ENCODE measurements at places on chromosomes 4 and X.

GRCh38 chrX:2387614-2388239, 113.0 kb downstream of the DHRSX start:
- no peak overlapping the region for H3K27ac ChIP-seq
- no peaks in the 10 kb centered on the region for H3K4me1 ChIP-seq
- no peak for DNase-seq
- no peaks in the 10 kb centered on the region for H3K27me3 ChIP-seq

- H3K36me3 ChIP-seq = peaks cover 10% of the 10 kb centered on the region
- no peaks in the 10 kb centered on the region for H3K4me1 ChIP-seq
- no peaks in the 10 kb centered on the region for H3K27me3 ChIP-seq
Measured at GRCh38 chr4:186167605-186168004, 23.8 kb upstream of the CYP4V2 start.

DNA sequence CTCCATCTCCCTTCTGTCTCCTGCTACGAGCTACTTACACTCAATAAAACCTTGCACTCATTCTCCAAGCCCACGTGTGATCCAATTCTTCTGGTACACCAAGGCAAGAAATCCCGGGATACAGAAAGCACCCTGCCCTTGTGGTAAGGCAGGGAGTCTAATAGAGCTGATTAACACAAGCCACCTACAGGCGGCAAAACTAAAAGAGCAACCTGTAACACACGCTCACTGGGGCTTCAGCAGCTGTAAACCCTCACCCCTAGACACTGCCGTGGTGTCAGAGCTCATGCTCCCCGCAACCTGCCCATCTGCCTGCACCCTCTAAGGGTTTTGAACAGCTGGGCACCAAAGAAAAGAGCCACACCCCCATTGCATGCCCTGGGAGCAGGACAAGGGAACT, 755.4 kb upstream of the HTR2C start:
- no peak overlapping the region for H3K27ac ChIP-seq
- DNase-seq = no peak
- H3K4me3 ChIP-seq = no peak overlapping the region
- no peaks in the 10 kb centered on the region for H3K27me3 ChIP-seq
- no peaks in the 10 kb centered on the region for H3K4me1 ChIP-seq

GRCh38 chr4:159296061-159296460, 193.2 kb downstream of the RAPGEF2 start:
- peak overlapping the region; percentile 83 for H3K27ac ChIP-seq
- no peaks in the 10 kb centered on the region for H3K36me3 ChIP-seq
- peaks cover 38% of the 10 kb centered on the region for H3K4me1 ChIP-seq
- no peak for DNase-seq

DNA sequence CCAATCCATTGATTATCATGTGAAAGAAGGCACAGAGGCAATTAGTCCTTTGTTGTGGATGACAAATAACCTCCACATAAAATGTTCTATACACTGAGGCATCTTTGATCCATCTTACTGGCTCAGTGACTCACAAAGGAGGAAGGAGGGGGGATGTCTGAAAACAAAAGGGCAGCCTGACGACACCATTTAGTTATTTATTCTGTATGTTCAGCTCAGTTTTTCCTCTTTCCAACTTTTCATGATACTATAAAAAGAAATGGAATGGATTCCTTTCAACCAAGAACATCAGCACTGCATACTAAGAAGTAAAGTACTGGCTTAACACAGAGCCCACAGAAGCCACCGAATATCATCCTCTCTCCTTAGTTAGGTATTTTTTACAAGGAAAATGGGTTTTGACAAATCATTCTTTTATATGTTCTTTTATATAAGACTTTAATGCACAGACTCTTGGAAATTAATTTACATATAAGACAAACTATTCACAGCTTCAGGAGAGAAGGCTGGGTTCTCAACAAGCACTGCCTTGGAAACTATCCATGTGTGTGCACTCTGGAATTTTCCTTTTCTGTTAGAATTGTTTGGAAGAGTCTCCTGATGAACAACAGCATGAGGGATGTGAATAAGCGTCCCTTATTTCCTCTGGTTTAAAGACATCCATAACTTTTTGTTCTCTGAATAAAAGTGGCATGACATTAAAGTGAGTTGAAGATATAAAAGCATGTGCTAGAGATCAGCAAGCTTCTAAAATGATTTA, 135.6 kb downstream of the TSPAN5 start:
- H3K4me3 ChIP-seq = no peak overlapping the region
- H3K36me3 ChIP-seq = no peaks in the 10 kb centered on the region
- peaks cover 8% of the 10 kb centered on the region for H3K4me1 ChIP-seq

DNA sequence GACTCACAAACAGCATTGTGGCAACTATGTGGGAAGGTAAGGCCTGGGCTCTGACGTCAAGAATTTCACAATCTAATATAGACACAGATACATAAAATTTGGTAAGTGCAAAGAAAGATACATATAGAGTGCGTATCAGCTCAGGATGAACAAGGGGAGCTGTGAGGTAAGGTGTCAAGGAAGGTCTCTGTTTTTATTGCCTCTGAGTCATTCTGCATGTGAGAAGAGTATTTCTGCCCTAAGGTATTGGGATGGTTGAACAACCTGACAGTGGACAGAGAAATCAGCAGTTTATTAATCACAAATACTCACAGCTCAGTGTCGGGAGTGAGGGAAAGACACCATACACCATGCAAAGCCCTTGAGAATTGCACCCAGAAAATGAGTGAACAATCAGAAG, 89.8 kb downstream of the COMMD8 start:
- H3K36me3 ChIP-seq = no peaks in the 10 kb centered on the region
- H3K4me1 ChIP-seq = no peaks in the 10 kb centered on the region
- H3K27me3 ChIP-seq = no peaks in the 10 kb centered on the region
- no peak overlapping the region for H3K4me3 ChIP-seq
- no peak for DNase-seq
- H3K27ac ChIP-seq = no peak overlapping the region

- no peaks in the 10 kb centered on the region for H3K27me3 ChIP-seq
- H3K4me3 ChIP-seq = no peak overlapping the region
- H3K36me3 ChIP-seq = no peaks in the 10 kb centered on the region
- H3K4me1 ChIP-seq = no peaks in the 10 kb centered on the region
- no peak overlapping the region for H3K27ac ChIP-seq
- DNase-seq = no peak
Measured at GRCh38 chrX:1144293-1144692, 68.2 kb downstream of the CRLF2 start.

DNA sequence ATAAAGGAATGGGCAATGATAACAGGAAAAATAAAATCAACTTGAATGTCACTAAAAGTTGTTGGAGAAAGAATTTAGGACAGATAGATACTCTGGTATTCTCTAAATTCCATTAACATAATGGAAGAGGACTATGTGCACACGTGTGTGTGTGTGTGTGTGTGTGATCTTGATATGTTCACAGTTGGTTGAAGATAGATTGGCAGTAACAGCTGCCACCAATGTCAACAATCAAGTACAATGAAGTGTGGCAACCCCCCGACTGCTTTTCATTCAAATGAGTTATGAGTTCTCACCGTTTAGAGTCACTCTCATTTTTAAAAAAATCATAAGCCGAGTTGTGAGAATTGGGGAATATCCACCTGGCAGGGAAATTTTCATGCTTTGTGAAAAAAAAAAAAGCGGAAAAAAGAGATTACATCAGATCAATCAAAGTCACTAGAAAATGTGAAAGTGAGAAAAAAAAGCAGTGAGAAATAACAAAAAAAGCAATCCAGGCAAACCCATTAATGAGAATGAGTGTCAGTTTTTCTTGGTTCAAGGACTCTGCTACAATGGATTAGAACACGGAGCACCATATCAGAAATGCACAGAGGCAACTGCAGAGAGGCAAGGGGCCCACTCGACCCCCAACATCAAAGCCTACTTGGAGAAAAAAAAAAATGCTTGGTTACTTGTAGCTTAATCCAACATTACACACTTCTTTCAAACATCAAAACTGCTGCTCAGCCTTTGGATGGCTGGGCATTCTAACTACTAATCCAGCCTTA, 414.9 kb upstream of the PITX2 start:
- DNase-seq = no peak
- no peaks in the 10 kb centered on the region for H3K4me1 ChIP-seq
- H3K27me3 ChIP-seq = no peaks in the 10 kb centered on the region
- H3K27ac ChIP-seq = no peak overlapping the region
- H3K36me3 ChIP-seq = no peaks in the 10 kb centered on the region

GRCh38 chr4:96599752-96600151, 759.9 kb downstream of the PDHA2 start:
- DNase-seq = no peak
- H3K4me3 ChIP-seq = no peak overlapping the region
- no peaks in the 10 kb centered on the region for H3K4me1 ChIP-seq
- H3K27me3 ChIP-seq = no peaks in the 10 kb centered on the region

- no peaks in the 10 kb centered on the region for H3K27me3 ChIP-seq
- no peaks in the 10 kb centered on the region for H3K36me3 ChIP-seq
- H3K4me1 ChIP-seq = peaks cover 65% of the 10 kb centered on the region
- peak overlapping the region; percentile 96 for H3K4me3 ChIP-seq
- DNase-seq = no peak
Measured at GRCh38 chr4:39526765-39527295, 409 bp downstream of the UGDH start.

- H3K27ac ChIP-seq = no peak overlapping the region
- no peak for DNase-seq
- no peak overlapping the region for H3K4me3 ChIP-seq
Measured at GRCh38 chrX:46408553-46409407, 136.4 kb downstream of the ZNF674 start.

Data from esophagus squamous epithelium (tissue), 5 donors.